ENCODE measurements at places on chromosomes 7 and 10.

DNA sequence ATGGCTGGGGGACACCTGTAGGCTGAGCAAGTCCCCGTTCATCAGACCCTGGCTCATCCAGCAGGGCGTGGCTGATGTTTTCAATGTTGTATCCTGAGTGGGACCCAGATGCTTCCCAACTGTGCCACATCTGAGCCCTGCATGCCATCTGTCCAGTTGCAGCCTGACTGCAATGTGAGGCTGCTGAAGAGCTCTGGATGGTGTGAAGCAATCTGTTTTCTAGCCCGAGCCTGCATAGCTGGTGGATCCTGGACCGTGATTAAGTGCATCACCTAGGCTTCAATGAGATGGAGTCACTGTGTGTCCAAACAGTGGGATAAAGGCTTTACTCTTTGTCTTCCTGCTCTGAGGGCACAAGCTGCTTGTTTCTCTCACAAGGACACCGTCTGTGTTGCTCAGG is 99.8 kb downstream of the TCF7L2 start:
- no peak for DNase-seq

DNA sequence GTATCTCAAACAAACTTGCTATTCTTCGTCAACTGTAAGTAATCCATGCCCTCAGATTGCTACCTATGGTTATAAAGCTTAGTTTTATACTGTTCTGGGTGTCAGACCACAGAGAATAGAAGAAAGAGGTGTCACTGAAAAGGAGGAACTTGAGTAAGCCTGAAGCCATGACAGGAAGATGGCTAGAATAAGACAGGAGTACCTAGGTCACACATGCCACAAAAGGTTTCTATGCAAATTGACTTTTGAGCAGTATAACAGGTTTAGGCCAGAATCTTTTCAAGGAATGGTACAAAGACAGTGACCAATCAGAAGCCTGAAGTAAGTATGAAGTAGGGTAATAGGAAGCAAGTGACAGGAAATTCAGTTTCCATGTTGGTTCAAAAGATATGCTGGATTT is 23.5 kb downstream of the FBXW4 start:
- DNase-seq = no peak

- DNase-seq = no peak
Observed at GRCh38 chr7:21028599-21028998, 241.9 kb upstream of the SP8 start.

DNA sequence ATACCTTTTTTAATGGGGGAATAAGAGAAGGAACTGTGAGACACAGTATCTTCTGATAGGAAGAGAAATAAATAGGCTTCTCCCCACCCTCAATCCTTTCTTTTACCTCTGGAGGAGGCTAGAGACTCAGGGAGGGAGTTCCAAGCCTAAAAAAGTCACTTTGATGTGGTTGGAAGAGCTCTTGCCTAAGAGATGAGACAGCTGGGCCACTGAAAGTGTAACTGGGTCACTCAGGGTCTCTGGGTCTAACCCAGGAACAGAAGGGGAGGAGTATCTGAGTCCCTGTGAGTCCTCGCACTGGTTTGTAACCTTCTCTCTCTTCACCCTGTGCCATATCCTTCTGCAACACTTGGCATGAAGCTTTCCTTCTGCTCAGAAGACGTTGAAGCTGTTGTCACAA is 222.9 kb upstream of the AGK start:
- no peak for DNase-seq

GRCh38 chr7:147756300-147756699 is 834.3 kb upstream of the C7orf33 start:
- no peak for DNase-seq

DNA sequence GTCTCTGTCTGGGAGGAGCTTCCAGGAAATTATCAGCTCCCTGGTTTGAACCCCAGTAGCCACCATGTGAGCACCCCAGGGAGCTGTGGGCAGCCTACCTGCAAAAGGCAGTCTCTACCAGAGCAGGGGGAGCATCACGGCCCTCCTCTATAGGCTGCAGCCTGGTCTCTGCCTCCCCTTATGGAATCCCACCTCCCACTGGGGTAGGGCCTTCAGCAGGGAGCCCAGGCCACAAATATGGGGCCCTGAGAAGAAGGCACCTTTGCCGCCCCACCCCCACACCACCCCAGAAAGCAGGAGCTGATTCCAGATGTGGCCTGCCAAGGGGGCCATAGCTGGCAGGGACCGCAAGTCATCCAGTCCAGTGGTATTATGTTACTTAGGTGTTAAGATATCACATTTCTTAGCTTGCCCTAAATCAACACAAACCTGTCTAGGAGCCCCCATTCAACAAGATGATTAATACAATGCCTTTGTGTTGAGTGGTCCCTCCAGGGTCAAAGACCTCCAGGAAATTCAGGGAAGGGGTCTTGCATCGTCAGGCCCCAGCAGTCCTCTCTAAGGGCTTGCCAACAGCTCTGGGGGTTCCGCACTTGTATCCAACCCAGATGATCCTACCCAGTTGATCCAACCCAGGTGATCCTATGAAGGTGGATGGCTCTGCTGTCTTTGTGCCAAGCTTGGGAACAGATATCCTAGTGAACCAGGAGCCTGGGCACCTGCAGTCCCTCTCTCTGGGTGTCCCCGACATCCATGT is 114.9 kb downstream of the OAT start:
- no peak for DNase-seq

GRCh38 chr10:132888898-132889490 is 53.4 kb downstream of the CFAP46 start:
- peak; percentile 51 for DNase-seq

GRCh38 chr10:125514206-125515162 is 168.5 kb downstream of the TEX36 start:
- no peak for DNase-seq

Data from islet precursor cell (in vitro differentiated cells).